ENCODE measurements at places on chromosomes 2 and 18.
A peak's percentile ranks its signal among the peaks of the same experiment; 100 is the strongest.

DNA sequence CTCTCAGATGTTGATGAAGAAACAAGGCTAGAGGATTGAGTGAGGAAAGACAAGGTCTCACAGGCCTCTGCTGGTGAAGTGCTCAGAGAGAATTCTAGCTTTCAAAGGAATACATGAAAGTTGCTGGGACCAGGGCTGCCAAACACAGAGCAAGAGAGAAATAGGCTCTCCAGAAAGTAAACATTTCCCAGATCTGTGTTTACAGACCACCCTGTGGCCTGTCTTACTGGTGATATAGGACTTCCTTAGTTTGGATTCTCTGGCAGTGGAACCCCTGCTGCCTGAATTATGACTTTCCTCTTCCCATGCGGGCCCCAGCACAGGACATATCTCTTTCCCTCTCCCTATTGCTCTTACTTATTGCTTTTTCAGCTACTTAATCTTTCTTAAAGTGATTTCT is 64.5 kb downstream of the TACR1 start:
- DNase-seq: no peak

- no peak for DNase-seq
Measured at GRCh38 chr2:208511016-208511415, 104.4 kb downstream of the PTH2R start.

- DNase-seq: no peak
Measured at GRCh38 chr2:234768608-234769196, 183.1 kb upstream of the SH3BP4 start.

- no peak for DNase-seq
Measured at GRCh38 chr2:162118166-162119031, 33.6 kb downstream of the GCG start.

GRCh38 chr2:60046529-60046928 is 506.9 kb downstream of the BCL11A start:
- no peak for DNase-seq

DNA sequence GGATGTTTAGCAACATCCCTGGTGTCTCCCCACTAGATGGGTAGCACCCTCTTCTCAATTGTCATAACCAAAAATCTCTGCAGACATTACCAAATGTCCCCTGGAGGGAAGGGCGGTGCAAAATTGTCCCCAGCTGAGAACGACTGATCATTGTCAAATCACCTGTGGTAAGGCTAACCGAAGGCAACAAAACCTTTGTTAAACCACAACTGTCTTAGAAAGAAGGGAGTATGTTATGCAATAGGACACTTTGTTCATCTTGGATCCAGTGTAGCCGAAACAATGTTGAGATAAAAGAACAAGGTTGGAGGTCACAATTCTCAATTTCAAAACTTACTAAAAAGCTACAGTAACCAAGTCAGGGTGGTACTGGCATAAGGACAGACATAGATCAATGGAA is 50.3 kb upstream of the ST3GAL5 start:
- DNase-seq: no peak

- DNase-seq: no peak
Measured at GRCh38 chr18:46754661-46755292, 2.1 kb downstream of the ST8SIA5 start.

DNA sequence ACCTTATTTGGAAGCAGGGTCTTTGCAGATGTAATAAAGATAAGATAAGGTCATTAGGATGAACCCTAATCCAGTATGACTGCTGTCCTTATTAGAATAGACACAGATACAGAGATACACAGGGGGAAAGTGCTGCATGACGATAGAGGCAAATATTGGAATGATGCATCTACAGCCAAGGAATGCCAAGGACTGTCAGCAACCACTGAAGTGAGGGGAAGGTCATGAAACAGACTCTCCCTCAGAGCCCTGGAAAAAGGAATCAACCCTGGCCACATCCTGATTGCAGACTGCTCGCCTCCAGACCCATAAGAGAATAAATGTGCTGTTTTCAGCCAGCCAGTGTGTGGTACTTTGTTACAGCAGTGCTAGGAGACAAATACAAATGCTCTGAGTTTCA is 14.8 kb downstream of the TMEM237 start:
- DNase-seq: no peak

GRCh38 chr2:43484323-43484930 is 111.4 kb downstream of the THADA start:
- DNase-seq: peak; percentile 24

DNA sequence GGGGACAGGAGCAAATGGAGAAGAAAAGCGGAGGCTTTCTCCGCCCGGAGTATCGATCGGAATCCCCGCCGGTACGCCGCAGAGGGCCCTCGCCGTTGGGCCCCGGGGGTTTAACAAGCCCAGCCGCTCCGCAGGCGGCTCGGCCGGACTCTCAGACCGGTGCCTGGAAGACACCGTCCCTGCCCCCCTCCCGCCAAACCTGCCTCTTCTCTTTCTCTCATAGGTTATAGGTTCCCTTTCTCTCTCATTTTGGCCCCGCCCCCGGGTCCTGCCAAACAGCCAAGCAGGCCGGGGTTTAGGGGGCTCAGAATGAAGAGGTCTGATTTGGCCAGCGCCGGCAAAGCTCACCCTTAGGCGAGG is 4.4 kb downstream of the ONECUT2 start:
- no peak for DNase-seq

GRCh38 chr2:6368281-6368680 is 497.4 kb downstream of the CMPK2 start:
- no peak for DNase-seq

DNA sequence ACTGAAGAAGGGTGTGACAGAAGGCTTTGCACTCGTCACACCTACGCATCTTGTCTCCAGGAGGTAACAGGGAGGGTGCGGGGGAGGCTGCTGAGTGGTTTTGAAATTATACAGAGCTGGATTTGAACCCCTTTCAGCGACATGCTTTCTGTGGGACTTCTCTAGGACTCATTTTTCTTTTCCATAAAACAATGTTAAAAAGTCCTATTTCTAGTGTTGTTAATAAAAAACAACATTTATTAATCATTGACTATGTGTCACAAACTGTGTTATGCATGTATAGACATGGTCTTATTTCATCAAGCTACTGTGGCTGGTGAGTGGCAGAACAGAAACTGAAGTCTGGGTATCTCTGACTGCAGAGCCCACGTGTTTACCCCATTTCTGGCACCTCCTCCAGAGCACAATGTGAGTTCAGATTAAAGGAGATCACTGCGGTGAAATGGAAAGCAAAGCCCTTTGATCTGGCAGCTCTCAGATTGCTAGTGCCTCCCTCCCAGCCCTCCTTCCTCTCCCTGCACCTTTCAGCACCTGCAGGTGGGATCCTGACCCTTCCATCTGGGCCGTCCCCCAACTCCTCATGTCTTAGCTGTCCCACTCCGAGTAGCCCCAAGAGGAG is 315.5 kb upstream of the MYT1L start:
- no peak for DNase-seq

DNA sequence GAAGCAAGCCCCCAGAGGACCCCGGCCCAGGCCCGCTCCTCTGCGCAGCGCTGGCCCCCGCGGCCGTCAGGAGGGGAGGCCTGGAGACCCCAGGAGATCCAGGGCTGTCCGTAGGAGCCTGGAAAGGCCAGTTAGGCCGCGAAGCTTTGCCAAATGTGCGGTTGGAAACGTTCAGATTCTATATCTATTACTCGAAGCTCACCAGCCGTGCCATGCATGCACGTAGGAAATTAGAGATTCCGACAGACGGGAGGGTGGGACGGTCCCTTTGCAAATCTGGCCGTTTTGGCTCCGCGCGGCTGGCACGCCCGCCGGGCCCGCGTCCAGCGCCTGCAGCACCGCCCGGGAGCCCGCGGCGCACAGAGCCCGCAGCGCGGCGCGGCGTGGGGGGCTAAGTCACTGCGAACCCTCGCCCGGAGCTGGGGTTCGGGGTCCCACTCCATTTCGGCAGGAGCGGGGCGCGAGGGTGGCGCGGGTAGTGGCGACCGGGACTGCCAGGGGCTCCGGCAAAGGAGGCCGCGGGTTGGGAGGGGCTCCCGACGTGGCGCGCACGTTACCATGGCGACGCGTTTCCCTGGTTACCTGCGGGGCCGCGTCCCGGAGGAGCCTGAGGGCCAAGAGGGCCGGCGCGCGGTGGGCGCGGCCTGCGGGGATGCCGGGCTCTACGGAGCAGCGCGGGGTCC is 488.6 kb upstream of the SMIM21 start:
- DNase-seq: no peak

- DNase-seq: no peak
Measured at GRCh38 chr2:61014763-61015162, 2.8 kb upstream of the PEX13 start.

DNA sequence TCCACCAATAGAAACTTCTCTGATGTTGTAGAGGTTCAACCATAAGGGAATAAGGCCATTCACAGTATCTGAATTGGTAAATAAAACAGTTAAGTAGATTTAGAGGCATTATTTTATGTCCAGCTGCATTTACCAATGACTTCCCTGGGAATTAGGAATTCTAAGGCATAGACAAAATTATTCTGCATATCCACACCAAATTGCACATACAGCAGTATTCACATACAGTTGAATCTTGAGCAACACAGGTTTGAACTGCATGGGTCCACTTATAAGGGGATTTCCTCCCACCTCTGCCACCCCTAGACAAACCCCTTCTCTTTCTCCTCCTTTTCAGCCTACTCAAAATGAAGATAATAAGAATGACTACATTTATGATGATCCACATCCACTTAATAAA is 54.4 kb downstream of the COL5A2 start:
- DNase-seq: no peak

DNA sequence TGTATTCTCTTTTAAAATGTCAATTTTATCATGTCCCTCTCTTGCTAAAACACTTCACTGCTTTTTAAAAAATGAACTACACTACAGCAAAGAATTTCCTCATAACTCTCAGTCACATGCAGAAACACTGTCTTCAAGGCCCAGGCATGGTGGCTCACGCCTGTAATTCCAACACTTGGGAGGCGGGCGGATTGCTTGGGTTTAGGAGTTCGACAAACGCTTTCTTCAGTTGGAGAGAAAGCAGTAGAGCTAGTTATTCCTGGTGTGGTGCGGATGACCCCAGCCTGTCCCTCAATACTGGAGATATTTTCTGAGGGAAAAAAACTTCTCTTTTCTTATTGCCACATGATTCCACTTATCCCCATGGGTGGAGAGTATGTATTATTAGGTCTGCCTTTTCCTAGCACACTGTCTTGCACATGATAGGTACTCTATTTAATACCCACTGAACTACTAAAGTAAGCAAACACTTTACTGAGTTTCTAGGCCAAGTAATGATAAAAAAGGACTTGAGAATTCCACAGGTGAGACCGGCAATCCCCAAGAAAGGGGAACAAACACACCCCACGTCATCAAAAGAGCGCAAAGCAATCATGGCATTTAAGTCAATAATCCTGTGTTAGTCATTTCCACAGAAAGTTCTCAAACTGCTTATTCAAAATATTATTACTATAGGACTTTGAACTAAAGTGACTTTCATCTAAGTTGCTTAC is 77.1 kb downstream of the SPIRE1 start:
- DNase-seq: no peak

DNA sequence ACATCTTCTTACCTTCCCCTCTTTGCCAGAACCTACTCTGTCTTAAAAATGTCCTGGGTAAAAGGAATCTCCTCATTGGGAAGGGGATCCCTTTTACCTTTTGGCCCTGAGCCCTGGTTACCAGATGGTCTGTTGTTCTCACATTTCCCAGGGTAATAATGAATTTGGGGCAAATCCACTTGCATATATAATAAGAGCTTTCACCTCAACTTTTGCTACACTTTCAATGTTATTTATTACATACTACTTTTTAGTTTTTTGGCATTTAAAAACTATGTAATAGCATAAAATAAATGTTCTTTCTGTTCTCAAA is 15.0 kb downstream of the CERS6 start:
- DNase-seq: no peak

GRCh38 chr2:191481305-191482070 is 196.4 kb upstream of the NABP1 start:
- no peak for DNase-seq

GRCh38 chr2:39540414-39540813 is 103.3 kb upstream of the MAP4K3 start:
- DNase-seq: no peak

DNA sequence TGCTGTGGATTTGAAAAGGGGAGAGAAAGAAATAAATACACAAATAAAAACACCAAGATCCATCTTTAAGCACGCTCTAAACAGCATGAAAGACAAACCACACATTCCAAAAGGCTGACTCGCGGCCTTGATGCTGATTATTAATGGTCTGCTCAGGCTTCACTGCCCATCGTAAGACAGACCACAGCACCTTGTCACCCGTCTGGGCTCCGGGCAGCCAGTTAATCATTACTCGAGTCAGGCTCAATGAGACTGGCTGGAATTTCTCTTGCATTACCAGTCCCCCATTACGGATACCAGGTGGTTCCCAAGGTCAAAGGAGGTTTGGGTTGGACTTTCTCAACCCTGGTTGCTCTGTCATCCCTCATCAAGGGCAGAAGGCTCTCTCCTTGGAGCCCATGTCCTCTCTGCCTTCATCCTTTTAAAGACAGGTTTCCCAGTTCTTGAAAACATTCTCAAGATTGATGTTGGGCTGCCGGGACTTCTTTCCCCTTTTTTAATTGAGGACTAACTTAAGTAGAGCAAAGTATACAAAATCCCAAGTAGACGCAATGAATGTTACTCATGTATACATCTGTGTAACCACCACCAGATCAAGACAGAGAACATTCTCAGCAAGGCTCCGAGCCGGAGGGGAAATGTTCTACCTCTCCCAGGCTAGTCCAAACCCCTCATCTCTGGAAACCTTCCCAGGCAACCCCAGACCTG is 8.1 kb downstream of the SMAD7 start:
- no peak for DNase-seq

DNA sequence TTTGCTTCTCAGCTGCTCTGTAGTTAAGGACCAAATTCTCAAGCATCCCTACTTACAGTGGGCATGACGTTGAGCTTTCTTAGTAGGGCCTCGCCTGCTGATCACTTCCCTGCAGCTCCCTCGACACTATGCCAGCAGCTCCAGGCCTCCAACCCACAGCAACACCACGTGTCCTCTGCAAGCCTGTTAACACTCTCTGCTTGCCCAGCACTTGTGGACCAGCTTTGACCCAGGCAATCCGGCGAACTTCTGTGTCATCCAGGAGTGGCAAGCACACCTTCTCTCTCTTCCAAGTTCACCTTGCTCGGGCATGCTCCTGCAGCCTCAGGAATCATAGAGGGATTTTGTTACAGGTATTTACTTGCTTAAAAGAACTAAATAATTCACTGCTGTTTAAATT is 138.6 kb upstream of the FHL2 start:
- DNase-seq: no peak

GRCh38 chr2:223696719-223697118 is 94.6 kb upstream of the SCG2 start:
- DNase-seq: no peak

GRCh38 chr18:36298126-36298741 is 721 bp downstream of the FHOD3 start:
- no peak for DNase-seq

DNA sequence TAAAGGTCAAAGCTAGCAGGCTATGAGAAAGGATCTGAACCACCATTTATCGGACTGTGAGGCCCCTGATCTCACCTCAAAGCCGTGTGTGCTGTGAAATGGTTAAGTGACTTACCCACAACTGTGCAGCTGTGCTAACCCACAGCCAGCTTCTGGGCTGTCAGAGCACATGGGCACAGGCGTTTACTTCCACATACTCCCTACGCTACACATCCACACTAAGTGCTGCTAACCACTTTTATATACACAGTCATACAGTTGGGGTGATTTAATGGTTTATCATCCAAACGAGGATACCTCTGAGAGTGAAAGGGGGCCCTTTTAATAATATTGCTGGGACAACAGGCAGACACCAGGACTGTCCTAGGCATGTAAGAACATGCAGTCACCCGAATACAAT is 37.3 kb downstream of the CYRIA start:
- DNase-seq: no peak
